ENCODE measurements at places on chromosomes 13 and 19.
A peak's percentile ranks its signal among the peaks of the same experiment; 100 is the strongest.

- peak; percentile 40 for DNase-seq
Observed at GRCh38 chr19:4986471-4986891, 17.6 kb downstream of the KDM4B start.

DNA sequence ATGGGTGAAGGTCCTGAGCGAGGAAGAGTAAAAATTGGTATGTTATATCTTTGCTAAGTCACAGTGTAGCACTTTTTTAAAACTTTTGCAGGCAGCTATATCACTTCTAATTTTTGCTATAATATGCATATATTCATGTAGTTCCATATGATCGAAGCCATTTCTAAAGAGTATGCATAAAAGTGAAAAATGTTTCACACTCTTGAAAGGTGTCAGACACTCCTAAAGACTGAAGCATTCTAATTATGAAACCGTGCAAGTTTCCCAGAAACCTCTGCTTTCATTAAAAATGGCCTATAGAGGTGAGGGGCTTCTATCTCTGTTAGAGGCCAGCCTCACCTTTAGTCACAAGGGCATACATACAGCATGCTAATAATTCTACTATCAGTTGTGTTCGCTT lies 128.9 kb downstream of the CDK8 start:
- DNase-seq, result no peak

DNA sequence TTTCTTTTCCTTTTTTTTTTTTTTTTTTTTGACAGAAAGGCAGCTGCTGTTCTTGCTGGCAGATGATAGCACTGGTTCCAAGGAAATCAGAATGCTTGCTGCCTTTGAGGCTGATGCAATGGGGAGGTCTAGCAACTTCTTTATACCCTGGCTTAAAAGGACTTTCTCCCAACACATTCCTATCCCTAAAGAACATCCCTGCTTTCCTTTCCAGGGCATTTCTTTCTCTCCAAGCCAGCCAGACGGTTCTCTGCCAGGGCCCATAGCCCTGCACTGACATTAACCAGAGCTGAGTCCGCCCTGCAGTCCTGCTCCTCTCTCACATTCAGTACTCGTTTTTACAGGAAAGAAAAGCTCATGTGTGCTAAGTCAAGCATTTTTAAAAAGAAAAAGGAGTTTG lies 133.9 kb upstream of the WASF3 start:
- DNase-seq, result peak; percentile 66

DNA sequence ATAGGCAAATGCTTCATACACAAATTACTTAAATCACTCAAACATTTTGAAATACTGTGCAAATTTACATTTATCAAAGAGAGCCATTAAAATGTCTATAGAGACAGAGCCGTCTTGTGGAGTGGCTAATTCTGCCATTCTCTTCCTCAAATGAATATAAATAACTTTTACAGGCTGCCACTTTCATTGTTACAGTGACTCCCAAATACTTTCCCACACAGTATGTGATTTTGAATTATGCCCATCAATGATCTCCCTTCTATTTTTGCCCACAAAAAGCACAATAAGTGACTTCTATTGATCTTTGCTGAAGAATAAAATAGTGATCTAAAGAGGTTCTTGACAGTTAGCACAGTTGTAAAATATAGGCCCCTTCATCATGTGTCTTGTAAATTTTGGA lies 1244.9 kb downstream of the PCDH17 start:
- DNase-seq, result no peak

DNA sequence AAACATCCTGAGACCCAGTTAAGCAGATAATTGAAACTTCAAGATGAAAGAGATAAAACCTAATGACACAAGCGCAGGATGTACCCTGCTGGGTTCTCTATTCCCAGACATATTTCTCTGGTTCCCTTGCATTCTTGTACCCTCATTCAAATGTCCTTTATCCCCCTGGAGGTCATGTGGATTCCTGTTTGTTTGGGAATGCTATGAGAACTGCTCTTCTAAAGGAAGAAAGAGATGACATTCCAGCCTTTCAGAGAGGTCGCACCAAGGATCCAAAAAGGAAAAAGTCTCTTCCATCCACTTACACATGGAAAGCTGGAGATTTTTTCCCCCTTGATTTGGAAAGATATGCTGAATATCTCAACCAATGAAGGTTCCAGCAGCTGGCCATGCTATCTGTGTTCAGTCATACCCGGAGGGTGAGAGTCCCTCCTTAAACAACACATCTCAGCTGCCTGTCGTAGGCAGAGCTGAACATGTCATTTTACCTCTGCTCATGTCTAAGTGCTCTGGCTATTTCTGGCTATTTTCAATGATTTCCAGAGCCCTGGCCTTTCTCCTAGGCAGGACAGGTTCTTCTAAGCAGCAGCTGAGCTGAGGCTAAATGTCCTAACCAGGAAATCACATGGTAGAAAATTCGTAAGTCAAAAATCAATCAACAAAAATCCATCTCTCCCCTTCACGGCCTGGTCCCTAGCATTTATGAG lies 52.5 kb downstream of the C13orf42 start:
- DNase-seq, result no peak

DNA sequence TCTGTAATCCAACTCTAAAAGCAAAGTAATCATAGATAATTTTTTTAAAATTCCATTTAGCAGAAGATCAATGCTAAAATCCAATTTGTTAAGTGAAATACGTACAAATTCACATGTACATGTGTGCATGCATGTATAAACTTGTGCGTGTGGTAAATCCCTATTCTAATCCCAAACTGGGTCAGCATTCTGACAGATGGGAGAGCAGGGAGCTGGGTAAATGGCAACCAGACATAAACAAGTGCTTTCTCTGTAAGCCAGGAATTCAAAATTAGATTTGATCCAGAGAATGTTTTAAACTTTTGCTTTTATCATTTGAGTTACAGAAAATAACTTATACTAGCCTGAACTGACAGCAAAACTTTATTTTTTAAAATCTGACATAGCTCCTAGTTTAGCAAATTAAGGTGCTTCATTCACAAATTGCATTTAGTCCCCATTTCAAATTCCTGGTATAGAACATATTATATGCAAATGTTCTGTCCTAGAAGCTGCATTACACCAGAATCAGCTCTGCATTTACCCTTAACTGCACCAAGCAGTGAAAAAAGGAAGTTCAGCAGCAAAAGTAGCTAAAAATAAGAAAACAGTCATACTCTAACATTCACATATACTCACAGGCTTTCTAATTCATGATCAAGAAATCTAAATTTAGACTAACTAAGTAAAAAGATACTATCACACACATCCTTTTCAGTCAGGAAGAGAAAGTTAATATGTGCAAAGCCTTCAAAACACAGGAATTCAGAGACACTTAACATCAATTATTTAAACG lies 32.6 kb downstream of the UBL3 start:
- DNase-seq, result no peak

- DNase-seq, result peak; percentile 77
Observed at GRCh38 chr19:49361438-49362047, 673 bp downstream of the TEAD2 start.

DNA sequence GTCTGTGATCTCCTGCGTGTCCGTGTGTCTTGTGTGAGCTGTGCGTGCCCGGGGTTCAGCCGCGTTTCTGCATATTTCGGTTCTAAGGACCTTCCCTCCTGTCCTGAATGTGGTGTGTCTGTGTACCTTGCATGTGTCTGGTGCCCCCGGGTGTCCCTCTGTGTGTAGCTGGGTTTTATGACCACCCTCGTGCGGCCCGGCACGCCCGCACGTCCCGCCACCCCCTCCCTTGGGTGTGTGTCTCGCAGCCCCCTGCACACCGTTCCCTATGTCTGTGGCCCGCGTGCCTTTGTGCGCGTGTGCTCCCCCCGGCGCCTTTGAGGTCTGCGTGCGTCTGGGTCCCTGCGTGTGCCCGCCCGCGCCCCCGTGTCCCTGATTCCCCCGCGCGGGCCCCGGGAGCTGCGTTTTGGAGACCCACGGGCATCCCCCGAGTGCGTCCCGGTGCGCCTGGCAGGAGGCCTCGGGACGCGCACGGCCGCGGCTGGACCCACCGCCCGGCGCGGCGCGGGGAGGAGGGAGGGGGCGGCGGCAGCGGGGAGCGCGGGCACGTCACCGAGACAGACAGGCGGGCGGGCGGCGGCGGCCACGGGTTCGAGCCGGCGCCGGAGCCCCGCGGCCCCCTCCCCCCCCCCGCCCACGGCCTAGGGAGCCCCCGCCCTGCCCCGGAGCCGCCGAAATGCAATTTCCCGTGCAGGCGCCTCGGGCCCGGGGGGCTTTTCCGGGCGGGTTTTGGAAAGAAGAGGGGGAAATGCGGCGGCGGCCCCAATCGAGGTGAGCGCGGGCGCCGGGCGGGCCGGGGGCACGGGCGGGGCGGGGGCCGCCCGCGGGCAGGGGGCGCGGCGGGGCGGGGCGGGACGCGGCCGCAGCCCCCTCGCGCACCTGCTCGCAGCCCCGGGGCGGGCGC lies 12.0 kb upstream of the NANOS3 start:
- DNase-seq, result no peak
